ENCODE measurements at places on chromosomes 3 and 15. TPM values are rescaled to one million over a fixed set of nuclear protein-coding genes. Genes with fewer than 3 reads are reported as not detected.

DNA sequence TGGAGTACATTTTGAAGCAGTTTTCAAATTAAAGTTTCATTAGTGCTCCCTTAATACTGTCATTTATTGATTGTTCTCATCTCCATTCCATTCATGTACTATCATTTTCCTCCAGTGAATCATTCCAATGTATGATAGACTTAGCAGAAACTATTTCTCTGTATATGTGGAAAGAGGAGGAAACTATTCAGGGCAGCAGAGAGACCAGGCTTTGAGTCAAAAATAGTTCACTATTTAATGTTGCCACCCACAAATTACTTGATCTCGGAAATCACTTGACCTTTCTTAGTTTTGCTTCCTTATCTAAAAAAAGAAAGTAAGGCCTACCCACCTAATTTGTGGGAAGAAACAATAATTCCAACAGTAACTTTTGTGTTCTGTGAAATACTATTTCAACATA, 610.5 kb upstream of the ZNF385D start:
- no peaks in the 10 kb centered on the region for H3K27me3 ChIP-seq
- no peak overlapping the region for H3K4me3 ChIP-seq
- no peaks in the 10 kb centered on the region for H3K36me3 ChIP-seq
- H3K4me1 ChIP-seq: no peaks in the 10 kb centered on the region
- H3K27ac ChIP-seq: no peak overlapping the region

- H3K27ac ChIP-seq: no peak overlapping the region
- no peaks in the 10 kb centered on the region for H3K4me1 ChIP-seq
- no peak overlapping the region for H3K4me3 ChIP-seq
- no peaks in the 10 kb centered on the region for H3K27me3 ChIP-seq
- no peaks in the 10 kb centered on the region for H3K36me3 ChIP-seq
- DNase-seq: no peak
Measured at GRCh38 chr3:101259485-101260341, 60.7 kb downstream of the IMPG2 start.

DNA sequence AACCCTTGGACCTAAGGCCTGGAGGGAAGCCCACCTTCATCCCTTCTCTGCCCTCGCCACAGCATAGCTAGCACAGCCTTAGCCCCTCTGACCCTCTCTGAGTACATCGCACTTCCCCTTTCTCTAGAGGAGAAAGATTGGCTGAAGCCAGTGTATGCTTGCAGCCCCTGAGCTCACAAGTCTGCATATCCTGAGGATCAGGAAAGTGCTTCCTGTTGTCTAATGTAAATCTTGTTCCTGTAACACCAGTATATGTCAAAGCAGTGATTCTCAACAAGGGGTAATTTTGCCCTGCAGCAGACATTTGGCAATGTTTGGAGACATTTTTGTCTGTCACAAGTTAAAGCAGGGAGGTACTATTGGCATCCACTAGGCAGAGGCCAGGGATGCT, 2.2 kb upstream of the PRKCD start:
- no peak overlapping the region for H3K4me3 ChIP-seq
- no peaks in the 10 kb centered on the region for H3K36me3 ChIP-seq
- H3K27me3 ChIP-seq: no peaks in the 10 kb centered on the region
- H3K27ac ChIP-seq: no peak overlapping the region
- peak; percentile 75 for DNase-seq
- H3K4me1 ChIP-seq: peaks cover 66% of the 10 kb centered on the region

DNA sequence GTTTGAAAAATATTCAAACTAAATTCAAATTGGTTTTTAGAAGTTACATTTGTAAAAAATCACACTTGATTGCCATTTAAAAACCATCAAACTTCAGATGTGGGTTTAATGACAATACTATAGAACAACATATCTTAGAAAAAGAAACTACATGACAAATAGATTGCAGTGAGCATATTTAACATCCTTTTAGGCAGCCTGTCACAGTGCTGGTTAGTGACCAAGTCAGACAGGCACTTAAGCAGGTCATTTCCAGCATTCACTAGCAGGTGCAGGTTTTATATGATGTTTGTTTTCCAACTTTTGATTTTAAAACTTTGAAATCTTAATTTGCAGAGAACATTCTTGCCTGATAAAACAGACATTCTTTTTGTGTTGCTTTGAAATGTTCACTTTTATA, 115.7 kb downstream of the MBNL1 start:
- DNase-seq: no peak
- H3K27ac ChIP-seq: peak overlapping the region; percentile 70
- H3K4me3 ChIP-seq: no peak overlapping the region
- 0 out of 2 replicates have a peak, but pooled peaks cover 2% of the 10 kb centered on the region for H3K36me3 ChIP-seq
- no peaks in the 10 kb centered on the region for H3K27me3 ChIP-seq

GRCh38 chr3:196016485-196016884, 65.4 kb downstream of the TFRC start:
- no peak overlapping the region for H3K4me3 ChIP-seq
- no peak for DNase-seq
- H3K27me3 ChIP-seq: 0 out of 2 replicates have a peak, but pooled peaks cover 2% of the 10 kb centered on the region
- H3K36me3 ChIP-seq: no peaks in the 10 kb centered on the region

DNA sequence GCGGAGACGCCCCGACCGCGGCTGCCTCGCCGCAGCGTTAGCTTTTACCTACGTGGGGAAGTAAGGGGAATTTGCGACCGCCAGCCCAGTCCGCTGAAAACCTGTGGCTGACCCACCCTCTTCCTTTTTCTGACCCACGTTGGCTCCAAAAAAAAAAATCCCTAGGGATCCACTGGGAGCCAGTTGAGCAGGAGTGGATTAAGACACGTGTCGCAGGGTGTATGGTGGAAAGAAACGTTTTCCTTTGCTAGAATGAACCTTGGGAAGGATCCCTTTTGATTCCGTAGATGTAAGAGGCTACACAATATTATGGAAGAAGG, 575 bp upstream of the PCYT1A start:
- H3K4me3 ChIP-seq: peak overlapping the region; percentile 93
- peak; percentile 79 for DNase-seq
- peak overlapping the region; percentile 60 for H3K27ac ChIP-seq
- no peaks in the 10 kb centered on the region for H3K36me3 ChIP-seq

GRCh38 chr3:127119693-127120464, 73.1 kb upstream of the PRR23E start:
- H3K4me3 ChIP-seq: no peak overlapping the region
- no peaks in the 10 kb centered on the region for H3K27me3 ChIP-seq
- H3K27ac ChIP-seq: no peak overlapping the region

- H3K4me3 ChIP-seq: no peak overlapping the region
- H3K27me3 ChIP-seq: no peaks in the 10 kb centered on the region
- H3K27ac ChIP-seq: peak overlapping the region; percentile 23
- H3K36me3 ChIP-seq: peaks cover 4% of the 10 kb centered on the region
Measured at GRCh38 chr3:44966795-44967278, 9.1 kb downstream of the ZDHHC3 start.

GRCh38 chr3:49244581-49245205, 32.3 kb downstream of the C3orf62 start:
- peaks cover 5% of the 10 kb centered on the region for H3K4me1 ChIP-seq
- DNase-seq: no peak
- H3K27ac ChIP-seq: no peak overlapping the region

GRCh38 chr3:189744235-189744634, 113.0 kb downstream of the TP63 start:
- H3K27me3 ChIP-seq: no peaks in the 10 kb centered on the region
- H3K4me3 ChIP-seq: no peak overlapping the region
- no peak for DNase-seq
- no peaks in the 10 kb centered on the region for H3K36me3 ChIP-seq
- H3K27ac ChIP-seq: no peak overlapping the region

DNA sequence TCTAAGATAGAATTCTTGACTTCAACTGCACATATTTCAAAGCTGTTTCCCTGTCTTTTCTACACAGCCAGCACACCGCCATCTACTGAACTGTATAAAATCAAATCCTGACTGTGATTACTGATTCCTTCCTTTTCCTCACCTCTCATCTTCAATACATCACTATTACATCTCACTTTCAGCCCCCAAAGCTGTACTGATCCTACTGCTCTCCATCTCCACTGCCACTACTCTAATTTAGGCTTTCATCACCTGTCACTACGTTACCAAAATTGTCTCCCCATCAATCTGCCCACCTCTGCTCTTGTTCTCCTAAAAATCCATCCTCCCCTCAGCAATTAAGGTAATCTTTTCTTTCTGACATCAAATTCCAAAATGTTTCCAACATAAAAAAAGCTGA, 4.5 kb upstream of the CCDC39 start:
- no peaks in the 10 kb centered on the region for H3K27me3 ChIP-seq
- H3K27ac ChIP-seq: no peak overlapping the region
- no peaks in the 10 kb centered on the region for H3K36me3 ChIP-seq

DNA sequence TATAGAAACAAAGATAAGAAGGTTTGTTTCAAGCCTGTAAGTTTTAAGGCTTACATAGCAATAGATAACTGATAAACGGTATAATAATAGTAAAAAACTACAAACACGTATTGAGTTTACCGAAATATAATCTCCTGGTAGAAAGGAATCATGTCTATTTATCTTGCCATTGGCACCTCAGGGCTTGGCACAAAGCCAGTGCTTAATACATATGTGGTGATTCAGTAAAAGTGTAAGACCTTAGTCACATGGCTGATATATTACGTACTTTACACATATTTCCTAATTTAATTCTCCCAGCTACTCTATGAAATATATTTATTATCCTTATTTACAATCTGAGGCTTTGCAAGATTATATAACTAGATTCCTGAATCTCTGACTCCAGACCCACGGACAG, 32.0 kb upstream of the SLCO3A1 start:
- H3K36me3 ChIP-seq: no peaks in the 10 kb centered on the region
- DNase-seq: no peak
- no peaks in the 10 kb centered on the region for H3K4me1 ChIP-seq
- H3K4me3 ChIP-seq: no peak overlapping the region
- no peaks in the 10 kb centered on the region for H3K27me3 ChIP-seq

DNA sequence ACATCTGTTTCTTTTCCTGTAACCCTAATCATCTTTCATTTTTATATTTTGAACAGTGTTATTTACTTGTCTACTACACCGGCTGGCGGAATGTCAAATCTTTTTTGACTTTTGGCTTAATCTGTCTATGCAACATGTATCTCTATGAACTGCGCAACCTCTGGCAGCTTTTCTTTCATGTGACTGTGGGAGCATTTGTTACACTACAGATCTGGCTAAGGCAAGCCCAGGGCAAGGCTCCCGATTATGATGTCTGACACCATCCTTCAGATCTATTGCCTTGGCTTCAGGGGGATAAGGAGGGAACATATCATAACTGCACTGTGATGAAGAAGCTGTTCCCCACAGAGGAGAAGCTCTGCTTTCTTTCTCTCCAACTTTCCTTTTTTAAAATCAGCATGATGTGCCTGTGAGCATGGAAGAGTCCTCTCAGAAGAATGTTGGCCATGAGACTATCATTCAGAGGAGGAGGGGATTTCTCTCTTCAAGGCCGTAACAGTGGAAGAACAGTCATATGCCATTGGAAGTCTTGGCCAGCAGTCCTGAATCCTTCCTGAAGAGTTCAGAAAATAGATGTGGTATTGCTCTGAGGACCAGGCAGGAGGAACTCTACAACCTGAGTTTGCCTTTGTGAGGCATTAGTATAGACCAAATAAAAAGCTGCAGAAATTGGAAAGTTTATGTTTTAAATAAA, 69.9 kb downstream of the SEC22A start:
- no peaks in the 10 kb centered on the region for H3K4me1 ChIP-seq
- no peak overlapping the region for H3K27ac ChIP-seq
- H3K36me3 ChIP-seq: no peaks in the 10 kb centered on the region
- H3K4me3 ChIP-seq: no peak overlapping the region
- H3K27me3 ChIP-seq: no peaks in the 10 kb centered on the region
- DNase-seq: no peak

Gene GXYLT2
- total RNA-seq: not detected

Gene C3orf85
- not detected for total RNA-seq

Gene GABRB3
- total RNA-seq: not detected

Gene CLRN1
- total RNA-seq: not detected

Gene SLC6A11
- total RNA-seq: not detected

Gene ROPN1B
- total RNA-seq: not detected

Gene PLXNA1
- total RNA-seq: 7.5 TPM

Gene AGBL1
- not detected for total RNA-seq

Gene SLC9C1
- total RNA-seq: not detected

Gene DNAH12
- 0.43 TPM for total RNA-seq

All from Karpas-422 (cell line).